Small intestine (tissue), 16 donors: ENCODE measurements at places on chromosomes 7 and 10. TPM values are rescaled to one million over a fixed set of nuclear protein-coding genes. Genes with fewer than 3 reads are reported as not detected.

The ACTL6B gene
- 0.52 TPM for polyA plus RNA-seq

The MSS51 gene
- polyA plus RNA-seq, result 1.6 TPM

The CUZD1 gene
- polyA plus RNA-seq, result 3.2 TPM

The HOXA2 gene
- 0.97 TPM for polyA plus RNA-seq

The COL13A1 gene
- 0.66 TPM for polyA plus RNA-seq

The ATG9B gene
- 1.6 TPM for polyA plus RNA-seq

The ITPRID1 gene
- polyA plus RNA-seq, result 0.25 TPM

The CDNF gene
- polyA plus RNA-seq, result not detected

The TMEM176B gene
- polyA plus RNA-seq, result 152 TPM

GRCh38 chr7:101243646-101244374, 1.1 kb downstream of the FIS1 start:
- DNase-seq, result no peak

DNA sequence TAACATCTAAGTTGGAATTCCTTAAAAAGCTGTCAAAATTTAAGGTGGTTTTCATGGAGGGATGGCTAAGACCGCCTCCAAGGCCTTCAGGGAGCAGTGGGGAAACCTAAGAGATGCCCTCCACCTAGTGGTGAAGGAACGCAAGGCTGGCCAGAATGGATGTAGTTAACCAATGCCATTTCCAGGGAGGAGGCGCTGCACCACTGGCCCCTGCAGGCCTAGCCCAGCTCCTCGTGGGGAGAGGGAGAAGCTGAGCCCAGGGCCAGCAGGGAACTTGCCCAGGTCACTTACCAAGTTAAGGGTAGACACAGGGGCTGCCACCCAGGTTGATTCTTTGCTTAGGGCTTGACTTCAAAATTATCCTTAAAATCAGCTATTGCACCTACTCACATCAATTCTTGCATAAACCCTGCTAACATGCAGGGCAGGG, 32.0 kb downstream of the FIGNL1 start:
- DNase-seq, result peak; percentile 79

DNA sequence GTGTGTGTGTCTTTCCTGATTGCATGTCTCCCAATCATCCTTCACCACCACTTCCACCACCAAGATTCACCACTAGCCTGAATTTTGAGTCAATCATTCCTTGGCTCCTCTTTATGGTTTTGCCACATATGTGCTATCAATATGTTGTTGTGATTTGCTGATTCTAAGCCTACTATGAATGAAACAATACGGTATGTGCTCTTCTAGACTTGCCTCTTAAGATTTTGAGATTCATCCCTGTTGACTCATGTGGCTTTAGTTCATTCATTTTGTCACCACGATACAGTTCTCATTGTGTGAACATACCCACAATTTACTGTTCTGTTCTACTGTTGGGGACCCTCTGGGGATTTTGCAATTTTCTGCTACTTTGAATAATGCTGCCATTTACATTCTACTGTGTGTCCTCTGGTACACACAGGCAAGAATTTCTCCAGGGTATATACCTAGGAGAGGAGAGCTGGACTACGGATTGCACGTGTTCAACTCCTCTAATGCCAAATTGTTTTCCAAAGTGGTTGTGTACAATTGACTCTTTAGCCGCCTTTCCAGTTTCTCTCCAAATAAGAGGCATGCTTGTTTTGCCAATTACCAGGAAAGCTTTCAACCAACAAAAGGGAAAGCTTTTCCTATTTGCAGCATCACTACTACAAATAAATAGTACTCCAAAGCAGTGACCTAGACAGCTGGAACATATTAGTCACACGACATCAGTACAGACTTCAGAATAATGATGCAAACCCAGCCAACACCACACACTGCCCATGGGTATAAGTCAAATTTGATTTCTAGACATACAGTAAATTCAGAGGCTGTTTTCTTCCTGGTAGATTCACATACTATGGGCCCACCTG, 30.0 kb downstream of the SGMS1 start:
- DNase-seq, result no peak

- DNase-seq, result peak; percentile 76
Observed at GRCh38 chr10:87702973-87703294, 43.3 kb downstream of the PAPSS2 start.

GRCh38 chr10:76044751-76045150, 613.3 kb downstream of the LRMDA start:
- DNase-seq, result no peak

DNA sequence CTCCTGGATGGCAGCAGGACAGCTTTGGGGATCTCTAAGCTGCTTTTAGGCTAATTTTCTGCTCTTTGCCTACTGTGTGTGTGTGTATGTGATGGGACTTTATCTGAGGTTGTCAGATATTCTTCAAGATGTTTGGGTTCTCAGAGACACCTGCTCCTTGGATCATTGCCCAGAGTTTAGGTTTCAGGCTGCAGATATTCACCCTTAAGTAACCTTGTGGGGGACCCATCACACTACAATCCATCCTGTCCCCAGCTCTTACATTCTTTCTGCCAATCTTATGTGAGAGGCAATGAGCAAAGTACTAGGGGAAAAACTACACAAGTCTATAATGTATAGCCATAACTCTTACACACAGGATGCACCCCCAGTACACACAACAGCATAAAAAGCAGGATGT, 263.0 kb upstream of the ZWINT start:
- no peak for DNase-seq

DNA sequence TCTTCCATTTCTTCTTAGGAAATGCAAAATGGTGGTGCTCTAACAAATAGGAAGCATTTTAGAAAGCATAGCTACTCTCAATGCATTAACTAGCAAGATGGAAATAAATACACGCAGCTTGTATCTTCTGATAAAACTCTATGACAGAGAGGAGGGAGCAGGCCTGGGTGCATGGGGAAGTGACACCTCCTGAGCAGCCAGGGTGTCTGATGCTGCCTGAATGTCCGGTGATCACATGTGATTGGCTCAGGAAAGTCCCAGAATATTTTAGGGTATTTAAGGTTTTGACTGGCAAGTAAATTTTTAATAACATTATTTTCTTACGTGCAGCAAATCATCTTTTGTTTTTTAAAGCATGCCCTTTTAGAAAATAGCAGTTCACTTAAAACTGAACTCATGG, 261.0 kb upstream of the KLF6 start:
- no peak for DNase-seq

- DNase-seq, result no peak
Observed at GRCh38 chr10:95793401-95794045, 37.6 kb downstream of the ENTPD1 start.

DNA sequence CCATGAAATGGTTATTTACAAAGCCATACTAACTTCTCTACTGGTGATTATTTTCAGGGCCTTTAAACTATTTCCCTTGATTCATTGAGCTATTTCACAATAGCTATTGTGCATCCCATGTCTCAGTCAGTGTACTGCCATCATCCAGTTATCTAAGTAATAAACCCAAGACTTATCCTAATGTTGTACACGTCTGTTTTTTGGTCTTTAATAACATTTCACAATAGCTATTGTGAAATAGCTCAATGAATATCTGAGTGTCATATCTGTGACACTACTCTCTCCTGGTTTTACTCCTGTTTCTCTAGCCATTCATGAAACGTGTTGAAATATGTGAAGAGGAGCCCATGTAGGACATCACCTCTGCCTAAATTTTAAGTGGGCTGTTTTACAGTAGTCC, 36.5 kb upstream of the TMEM140 start:
- DNase-seq, result no peak

GRCh38 chr10:58267713-58268453, at the start of gene IPMK:
IPMK (minus strand) TSS chr10:58267894; CDS start chr10:58267611, 283 bp downstream.
- DNase-seq, result peak; percentile 98

GRCh38 chr7:116948934-116949333, 4.4 kb upstream of the ST7 start:
- DNase-seq, result no peak

DNA sequence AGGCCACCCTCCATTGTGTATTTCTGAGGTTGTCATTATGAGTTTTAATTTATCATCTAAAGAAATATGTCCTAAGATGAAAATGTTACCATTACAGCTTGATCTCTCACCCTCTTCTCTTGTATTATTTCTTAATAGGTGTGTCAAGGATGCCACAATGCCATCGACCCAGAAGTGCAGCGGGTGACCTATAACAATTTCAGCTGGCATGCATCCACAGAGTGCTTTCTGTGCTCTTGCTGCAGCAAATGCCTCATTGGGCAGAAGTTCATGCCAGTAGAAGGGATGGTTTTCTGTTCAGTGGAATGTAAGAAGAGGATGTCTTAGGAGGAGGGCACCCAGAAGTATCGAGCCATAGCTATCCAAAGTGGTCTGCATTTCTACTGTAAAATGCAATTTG, 46.8 kb downstream of the TES start:
- DNase-seq, result no peak

DNA sequence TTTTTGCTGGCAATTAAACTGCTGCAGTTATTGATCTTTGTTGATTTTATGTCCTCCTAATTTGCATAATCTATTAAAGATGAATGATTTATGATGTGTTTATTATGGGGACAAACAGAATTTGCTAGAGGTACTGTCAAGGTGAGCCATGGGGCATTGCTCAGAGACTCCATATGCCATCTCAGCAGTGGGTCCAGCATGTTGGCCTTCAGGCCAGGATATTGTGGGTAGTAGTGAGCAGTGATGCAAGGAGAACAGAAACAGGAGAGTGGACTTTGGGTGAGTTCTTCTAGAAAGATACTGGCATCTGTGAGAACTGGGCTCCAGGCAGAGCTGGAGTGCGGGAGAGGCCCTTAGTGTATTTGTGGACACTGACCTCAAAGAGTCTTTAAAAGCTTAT, 65.9 kb downstream of the PAX2 start:
- DNase-seq, result no peak

DNA sequence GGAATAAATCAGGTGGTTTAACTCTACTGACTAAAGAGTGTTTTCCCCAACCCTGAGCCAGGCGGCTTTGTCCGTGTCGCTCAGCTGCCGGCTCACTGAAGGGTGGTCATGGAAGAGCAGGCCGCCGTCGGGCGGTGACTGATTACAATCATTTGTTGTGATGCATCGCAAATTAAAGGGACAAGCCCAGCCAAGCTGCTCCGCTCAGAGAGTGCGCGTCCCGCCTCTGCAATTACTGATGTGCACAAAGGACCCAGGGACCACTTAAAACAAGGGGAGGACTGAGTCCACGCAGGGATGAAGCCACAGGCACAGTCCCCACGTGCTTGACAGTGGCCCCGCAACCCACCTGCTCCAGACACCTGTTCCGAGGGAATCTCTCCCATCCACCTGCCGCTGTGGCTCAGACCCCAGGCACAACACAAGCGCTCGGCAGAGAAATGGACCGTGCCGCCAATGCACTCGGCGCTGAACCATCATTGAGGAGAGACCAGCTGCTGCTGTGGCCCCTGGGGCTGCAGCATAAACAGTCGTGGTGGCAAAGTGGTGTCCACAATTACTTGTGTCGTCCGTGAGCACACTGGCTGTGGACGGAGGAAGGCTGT, 526.5 kb downstream of the PTPRN2 start:
- no peak for DNase-seq

DNA sequence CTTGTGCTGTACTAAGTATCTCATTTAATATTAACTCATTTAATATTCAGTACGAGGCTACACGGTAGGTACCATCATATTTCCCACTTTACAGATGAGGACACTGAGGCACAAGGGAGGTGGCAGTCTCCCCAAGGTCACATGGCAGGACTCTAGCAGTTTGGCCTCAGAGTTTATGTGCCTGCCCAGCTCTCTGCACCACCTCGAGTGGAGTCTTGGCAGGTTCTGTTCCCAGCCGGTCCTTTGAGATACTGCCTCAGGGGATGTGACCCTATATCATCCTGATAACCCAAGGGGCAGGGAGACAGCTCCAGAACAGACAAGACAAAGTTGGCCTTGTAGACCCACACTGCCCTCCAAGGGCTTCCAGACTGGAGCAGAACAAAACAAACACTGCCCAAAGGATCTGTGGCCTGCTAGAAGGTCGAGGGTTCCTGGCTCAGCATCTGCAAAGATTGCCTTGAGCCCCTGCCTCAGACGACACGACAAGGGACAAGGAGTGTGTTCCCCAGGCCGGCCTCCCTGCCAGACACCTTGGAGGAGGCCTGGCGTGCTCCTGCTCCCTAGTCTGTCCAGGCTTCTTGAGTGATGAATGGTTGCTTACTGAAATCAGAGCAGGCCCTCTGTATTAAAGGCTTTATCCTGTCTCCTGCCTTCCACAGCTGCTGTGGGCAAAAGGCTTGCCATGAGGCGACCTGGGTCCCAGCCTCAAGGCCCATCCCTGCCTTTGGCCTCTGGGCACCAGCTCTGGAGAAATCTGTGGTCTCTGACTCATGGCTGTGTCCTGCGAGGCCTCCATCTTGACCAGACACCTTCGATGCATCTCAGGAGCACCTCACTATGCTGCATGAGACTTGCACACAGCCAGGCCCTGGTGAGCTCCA, 3.9 kb upstream of the PWWP2B start:
- DNase-seq, result no peak

DNA sequence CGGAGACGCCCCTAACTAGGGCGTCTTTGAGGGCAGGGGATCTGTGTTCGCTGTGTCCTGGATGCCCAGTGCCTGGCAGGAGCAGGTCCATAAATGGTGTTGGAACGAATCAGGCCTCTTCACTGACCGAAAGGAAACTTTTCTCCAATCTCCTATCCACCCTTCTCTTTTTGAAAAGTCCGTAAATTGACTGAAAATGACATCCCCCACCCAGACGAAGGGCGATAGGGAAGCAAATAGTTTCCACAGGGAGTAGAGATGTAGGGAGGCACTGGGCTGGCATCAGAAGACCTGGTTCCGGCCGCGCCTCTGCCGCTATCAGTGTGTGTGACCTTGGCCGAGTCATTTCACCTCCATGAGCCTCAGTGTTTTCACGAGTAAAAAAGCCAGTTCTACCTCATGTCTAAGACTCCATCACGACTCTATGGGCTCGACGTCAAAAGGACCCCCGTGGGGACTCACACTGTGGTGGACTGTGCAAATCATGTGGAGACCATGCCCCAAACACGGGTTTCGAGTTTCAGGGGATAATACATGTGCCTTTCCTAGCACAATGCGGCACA, 497 bp upstream of the RAB11FIP2 start:
- DNase-seq, result peak; percentile 14

DNA sequence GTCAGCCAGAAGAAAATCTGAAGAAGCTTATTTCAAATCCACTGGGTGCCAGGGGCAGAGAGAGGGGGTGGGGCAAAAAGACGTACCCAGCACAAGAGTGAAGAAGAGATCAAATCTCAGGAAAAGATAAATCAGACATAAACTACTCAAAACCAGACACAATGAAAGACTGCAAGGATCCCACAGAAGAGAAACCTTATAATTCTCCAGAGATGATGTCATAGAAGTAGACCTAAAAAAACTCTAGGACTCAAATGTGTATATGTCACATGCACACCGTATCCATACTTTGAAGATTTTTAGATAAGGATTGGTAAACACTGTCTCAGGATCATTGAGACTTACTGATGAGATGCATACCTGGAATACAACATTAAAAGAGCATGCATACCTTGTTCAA, 98.5 kb upstream of the PIK3CG start:
- DNase-seq, result no peak

- no peak for DNase-seq
Observed at GRCh38 chr7:37286454-37286832, 162.2 kb downstream of the ELMO1 start.

DNA sequence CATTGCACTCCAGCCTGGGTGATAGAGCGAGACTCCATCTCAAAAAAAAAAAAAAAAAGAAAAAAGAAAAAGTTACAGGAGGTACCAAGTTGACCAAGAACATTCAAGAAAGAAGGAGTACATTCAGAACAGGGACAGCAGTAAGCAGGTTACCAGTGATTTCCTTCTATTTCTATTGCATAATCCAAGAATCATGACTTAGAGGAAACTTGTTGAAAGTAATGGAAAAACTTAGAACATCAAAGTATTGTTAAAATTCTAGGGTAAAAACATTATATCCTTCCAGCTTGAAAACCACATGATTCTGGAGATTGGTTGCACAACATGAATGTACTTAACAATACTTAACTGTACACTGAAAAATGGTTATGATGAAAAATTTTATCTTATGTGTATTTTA, 25.2 kb downstream of the RAPGEF5 start:
- DNase-seq, result no peak
